ENCODE measurements at places on chromosomes 3 and 15.

- DNase-seq = no peak
These were observed 253.3 kb downstream of the TBC1D5 start for GRCh38 chr3:17489139-17489538.

DNA sequence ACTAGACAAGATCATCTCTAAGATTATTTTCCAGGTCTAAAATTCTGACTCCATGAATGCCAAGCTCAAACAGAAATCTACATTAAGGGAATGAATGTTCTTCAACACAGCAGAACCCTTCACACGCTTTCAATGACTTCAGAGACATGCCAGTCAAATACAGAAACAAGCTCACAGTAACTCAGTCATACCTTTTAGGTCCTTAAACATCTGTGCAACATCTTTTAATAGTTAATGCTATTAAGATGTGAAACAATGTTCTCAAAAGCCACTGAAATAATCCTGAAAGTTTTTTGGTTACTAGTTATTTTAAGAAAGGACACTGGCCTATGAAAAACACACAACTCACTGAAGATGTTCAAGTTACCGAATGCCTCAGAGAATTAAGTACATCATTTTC, 2.5 kb downstream of the DLG1 start:
- no peak for DNase-seq

DNA sequence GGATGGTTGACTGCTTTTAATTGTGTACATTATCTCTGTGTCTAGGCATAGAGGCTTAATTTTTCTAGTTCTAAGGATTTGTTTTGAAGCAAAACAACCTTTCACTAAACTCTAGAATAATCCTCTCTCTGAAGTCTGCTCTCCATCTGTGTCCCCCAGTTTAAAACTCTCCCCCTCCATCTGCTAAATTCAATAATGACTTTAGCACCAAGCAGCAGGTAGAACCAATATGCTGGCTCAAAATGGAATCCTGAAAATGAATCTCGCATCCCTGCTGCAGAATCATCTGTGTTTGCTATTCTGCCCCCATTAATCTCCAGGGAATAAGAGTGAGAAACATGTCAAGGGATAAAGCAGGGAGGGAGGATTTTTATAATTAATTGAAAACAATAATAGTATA, 111.8 kb downstream of the TUSC7 start:
- DNase-seq = no peak

GRCh38 chr15:75928680-75929608, 25.3 kb downstream of the FBXO22 start:
- peak; percentile 15 for DNase-seq

DNA sequence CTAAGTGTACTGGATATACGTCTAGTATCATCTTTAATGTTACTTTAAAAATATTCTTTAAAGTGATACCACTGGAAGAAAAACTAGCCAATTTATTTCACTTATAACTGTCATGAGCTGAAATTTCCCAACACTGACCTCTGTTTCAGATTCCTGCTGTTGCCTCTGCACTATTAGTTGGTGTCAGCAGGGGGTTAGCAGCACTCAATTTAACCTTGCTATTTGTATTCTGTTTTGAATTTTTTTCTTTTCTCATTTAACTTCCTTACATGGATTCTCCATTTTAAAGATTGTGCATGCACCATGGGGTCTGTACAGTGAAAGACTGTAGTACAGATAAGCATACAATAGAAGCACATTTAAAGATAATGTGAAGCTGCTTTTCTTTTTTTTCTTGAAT, 169.2 kb downstream of the UBE2E2 start:
- DNase-seq = peak; percentile 1

DNA sequence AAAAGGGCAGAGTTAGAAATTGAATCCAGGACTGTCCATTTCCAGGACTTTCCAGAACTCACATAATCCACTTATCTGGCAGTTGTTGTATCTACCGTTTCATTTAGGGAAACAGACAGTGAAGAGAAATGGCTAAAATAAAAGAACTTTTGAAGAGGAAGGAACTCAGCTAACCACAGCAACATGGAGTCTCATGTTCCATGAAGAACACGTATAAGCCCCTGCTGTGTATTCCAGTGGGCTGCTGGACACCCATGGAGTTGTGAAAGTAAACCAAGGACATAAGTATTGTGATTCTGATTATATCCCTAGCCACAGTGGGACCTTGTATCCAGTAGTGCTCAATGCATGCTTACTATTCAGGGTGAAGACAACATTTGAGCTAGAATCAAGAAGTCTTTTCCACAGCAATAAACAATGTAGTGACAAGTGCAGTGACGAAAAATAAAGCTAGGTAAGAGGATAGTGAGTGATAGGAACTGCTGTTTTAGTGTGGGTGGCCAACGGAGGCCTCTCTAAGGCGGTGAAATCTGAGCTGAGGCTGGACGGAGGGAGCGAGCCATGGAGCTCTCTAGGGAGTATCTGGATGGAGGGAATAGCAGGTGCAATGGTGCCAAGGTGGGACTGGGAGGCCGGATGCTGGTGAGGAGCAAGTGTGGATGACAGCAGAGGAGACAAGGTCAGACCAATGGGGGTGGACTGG, 26.8 kb upstream of the TRH start:
- DNase-seq = no peak

DNA sequence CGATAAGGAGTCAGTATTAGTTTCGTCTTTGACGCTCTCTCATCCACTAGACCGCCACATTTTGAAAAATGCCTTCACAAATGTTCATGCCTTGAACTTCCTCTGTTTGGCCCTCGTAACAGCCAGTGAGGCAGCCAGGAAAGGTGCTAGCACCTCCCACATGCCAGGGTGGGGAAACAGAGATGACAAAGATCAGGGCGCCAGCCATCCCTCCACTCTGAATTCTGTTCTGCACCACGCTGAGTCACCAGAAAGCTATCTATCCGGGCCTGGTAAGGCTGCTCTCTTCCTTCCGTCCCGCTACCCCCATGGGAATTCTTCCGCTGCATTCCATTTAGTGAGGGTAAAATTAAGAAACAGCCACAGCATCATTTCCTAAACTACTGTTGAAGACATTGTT, 31.3 kb upstream of the BCL2L10 start:
- peak; percentile 89 for DNase-seq

- DNase-seq = no peak
These were observed 5.5 kb downstream of the PIAS1 start for GRCh38 chr15:68059630-68060029.

GRCh38 chr3:116474801-116475200, 29.5 kb upstream of the LSAMP start:
- no peak for DNase-seq

DNA sequence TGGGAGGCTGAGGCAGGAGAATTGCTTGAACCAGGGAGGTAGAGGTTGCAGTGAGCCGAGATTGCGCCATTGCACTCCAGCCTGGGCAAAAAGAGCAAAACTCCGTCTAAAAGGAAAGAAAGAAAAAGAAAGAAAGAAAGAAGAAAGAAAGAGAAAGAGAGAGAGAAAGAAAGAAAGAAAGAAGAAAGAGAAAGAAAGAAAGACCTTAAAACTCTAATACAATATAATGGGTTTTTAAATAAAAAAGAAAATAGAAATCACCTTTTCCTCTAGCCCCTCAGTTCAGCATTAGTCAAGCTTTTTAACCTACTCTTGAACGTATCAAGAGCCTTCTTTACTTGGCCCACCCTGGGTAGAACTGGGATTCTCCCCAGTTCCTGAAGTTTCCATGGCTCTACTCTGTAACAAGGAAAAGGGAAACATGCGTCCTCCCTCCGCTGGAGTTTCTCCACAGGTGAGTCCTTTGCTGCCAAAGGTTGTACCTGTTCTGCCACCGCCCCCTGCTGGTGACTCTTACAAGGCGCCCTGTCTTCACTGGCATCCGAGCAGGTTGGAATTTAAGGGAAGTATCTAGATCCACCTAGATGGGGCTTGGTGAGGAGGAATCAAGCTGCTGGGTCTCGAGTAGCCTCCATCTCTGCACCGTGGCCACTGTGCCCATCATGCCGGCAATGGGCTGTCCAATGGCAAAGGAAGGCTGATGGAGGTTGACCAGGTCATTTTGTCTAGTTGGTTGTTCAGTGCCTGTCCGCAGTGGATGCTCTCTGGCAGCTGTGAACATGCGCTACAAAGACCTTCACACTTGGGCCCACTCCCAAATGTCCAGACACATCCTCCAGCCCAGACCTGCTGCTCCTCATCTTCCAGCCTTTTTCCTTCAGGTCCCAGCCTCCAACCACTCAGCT, 20.6 kb upstream of the EPHB3 start:
- peak; percentile 16 for DNase-seq

GRCh38 chr3:179037351-179037750, 34.3 kb downstream of the ZMAT3 start:
- peak; percentile 92 for DNase-seq

DNA sequence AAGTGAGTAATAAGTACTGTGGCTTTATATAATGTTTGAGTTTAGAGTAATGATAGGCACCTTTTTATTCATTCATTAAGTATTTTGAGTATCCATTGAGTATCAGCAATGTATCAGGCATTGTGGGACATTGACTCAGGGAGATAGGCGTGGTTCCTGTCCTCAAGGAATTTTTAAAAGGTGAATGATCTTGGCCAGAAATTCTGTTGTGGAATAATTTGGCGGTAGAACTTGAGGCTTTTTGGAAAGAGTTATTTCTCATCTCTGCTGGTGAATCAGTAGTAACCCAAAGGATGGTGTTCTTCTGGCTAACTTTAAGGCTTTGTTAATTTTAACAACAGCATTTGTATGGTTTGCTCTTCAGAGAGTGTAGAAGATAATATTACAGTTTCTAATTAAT, 2.0 kb downstream of the RAB7A start:
- no peak for DNase-seq

- no peak for DNase-seq
These were observed 1121.2 kb downstream of the SI start for GRCh38 chr3:163957072-163957471.

- peak; percentile 65 for DNase-seq
These were observed 26.5 kb upstream of the POLR2M start for GRCh38 chr15:57680021-57680420.

- no peak for DNase-seq
These were observed 804.4 kb upstream of the CFAP20DC start for GRCh38 chr3:59854061-59854709.

- peak; percentile 55 for DNase-seq
These were observed 957.1 kb downstream of the FHIT start for GRCh38 chr3:60294181-60294580.

DNA sequence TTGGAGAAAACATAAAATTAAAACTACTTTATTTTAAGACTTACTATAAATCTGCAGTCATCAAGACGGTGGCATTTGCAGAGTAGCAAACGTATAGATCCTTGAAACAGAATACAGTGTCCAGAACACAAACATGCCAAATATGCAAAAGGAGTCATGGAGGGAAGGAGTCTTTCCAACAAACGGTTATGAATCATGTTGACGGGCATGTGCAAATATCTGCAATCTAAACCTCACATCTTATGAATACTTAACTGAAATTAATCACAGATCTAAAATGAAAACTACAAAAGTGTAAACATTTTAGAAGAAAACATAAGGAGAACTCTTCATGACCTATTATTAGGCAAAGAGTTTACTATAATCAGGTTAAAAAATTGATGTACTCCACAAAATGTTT, 69.4 kb downstream of the TFRC start:
- DNase-seq = peak; percentile 47

GRCh38 chr15:46080016-46080415, 445.2 kb downstream of the SQOR start:
- DNase-seq = no peak

DNA sequence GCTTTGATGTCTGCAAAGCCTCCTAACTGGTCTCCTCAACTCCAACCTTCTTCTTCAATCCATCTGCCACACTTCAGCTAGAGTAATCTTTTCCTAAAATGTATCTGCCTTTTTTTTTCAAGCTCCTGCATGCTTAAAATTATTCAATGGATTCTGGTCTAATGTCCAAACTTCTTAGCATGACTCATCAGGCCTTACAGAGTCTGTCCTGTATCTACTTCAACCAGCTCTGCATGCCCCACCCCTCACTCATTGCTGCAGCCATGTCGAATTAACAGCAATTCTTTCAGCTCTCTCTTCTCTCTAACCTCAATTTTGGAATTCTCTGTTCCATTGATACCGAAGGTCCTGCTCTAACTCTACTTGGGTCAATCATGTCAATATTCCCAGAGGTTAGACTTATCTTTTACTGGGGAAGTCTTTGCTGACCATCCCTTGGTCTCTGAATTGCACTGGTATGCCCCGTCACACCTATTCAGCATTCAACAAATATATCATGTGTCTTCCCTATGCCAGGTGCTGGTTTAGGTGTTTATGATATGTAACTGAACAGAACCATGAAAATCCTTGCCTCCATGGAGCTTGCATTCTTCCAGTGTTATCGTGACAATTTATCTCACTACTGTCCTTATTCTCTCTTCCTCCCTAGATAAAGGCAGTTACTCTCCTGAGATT, 88.5 kb upstream of the NANOGP8 start:
- DNase-seq = peak; percentile 14

DNA sequence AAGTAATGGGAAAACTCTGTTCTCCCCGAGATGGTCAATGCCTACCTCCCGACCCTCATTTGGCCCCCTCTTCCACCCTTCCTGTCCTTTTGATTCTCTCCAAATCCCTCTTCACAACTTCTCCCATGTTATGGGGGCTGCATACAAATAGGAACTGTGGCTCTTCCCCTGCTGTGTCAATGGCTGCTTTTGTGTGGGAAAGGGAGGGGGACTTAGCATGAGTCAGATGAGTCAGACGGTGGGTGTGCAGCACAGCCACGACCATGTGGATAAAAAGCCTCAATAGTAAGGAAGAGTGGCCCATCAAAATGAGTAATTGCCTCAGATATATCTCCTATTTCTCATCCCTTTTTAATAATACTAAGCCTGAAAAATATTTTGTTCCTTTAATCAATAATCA, 31.9 kb downstream of the SPATA16 start:
- DNase-seq = no peak

GRCh38 chr3:128648402-128648801, 2.2 kb downstream of the RPN1 start:
- DNase-seq = no peak

DNA sequence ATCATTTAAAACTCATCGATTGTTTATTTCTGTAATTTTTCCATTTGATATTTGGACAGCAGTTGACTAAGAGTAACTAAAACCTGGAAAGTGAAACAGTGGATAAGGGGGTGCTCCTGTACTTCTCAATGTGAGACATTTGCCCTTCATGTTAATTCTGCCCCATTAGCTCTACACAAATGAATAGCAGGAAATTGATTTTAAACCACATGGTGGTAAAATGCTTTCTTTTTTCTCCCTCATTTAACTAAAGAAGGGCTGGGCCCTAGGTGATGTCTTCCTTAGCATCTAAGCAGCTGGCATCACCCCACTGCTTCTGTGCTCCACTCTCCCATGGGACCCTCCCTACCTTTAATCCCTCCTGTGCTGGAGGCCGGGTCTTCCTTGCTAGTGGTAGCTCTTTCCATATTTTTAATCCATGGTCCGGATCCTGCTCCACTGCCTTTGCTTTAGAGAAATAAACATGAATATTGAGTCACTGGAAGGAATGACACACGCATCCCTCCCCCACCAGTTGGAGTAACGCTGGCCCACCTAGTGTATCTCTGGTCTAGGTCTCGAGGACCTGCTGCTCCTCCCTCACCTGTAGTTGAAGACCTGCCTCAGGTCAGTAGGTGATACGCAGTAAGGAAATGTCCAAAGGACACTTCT, 30.2 kb upstream of the LAMP3 start:
- no peak for DNase-seq

- no peak for DNase-seq
These were observed 332.7 kb upstream of the SLCO3A1 start for GRCh38 chr15:91520850-91521249.

Measured in brain microvascular endothelial cell (primary cell).